Transverse colon (tissue), 4 donors: ENCODE measurements at places on chromosomes 3 and 15. TPM values are rescaled to one million over a fixed set of nuclear protein-coding genes. Genes with fewer than 3 reads are reported as not detected.

Gene HTR3C
- total RNA-seq, result not detected

Gene THBS1
- total RNA-seq, result 753 TPM

Gene RGMA
- 8.6 TPM for total RNA-seq

Gene HDC
- not detected for total RNA-seq

Gene TF
- 7.1 TPM for total RNA-seq

Gene ACP3
- 22.7 TPM for total RNA-seq

Gene SLC28A1
- total RNA-seq, result not detected

Gene CTXN2
- total RNA-seq, result not detected

Gene CELSR3
- total RNA-seq, result 15.0 TPM

Gene RETNLB
- 3.3 TPM for total RNA-seq

Gene SYNM
- total RNA-seq, result 98.4 TPM

- no peak overlapping the region for H3K4me3 ChIP-seq
- H3K4me1 ChIP-seq, result peaks cover 6% of the 10 kb centered on the region
- no peak overlapping the region for H3K27ac ChIP-seq
- no peaks in the 10 kb centered on the region for H3K36me3 ChIP-seq
- no peak for DNase-seq
Measured at GRCh38 chr3:31290046-31290445, 242.7 kb upstream of the STT3B start.

- no peaks in the 10 kb centered on the region for H3K4me1 ChIP-seq
- H3K27me3 ChIP-seq, result no peaks in the 10 kb centered on the region
- no peaks in the 10 kb centered on the region for H3K36me3 ChIP-seq
- H3K27ac ChIP-seq, result no peak overlapping the region
- H3K4me3 ChIP-seq, result no peak overlapping the region
Measured at GRCh38 chr15:57228395-57228794, 147.9 kb upstream of the CGNL1 start.

GRCh38 chr15:35912196-35912595 lies 366.2 kb upstream of the DPH6 start:
- H3K4me1 ChIP-seq, result no peaks in the 10 kb centered on the region
- no peaks in the 10 kb centered on the region for H3K27me3 ChIP-seq
- no peak overlapping the region for H3K4me3 ChIP-seq
- no peak overlapping the region for H3K27ac ChIP-seq
- DNase-seq, result no peak

- peaks cover 4% of the 10 kb centered on the region for H3K4me1 ChIP-seq
- H3K27ac ChIP-seq, result peak overlapping the region; percentile 14
- H3K36me3 ChIP-seq, result no peaks in the 10 kb centered on the region
- no peak for DNase-seq
- H3K27me3 ChIP-seq, result no peaks in the 10 kb centered on the region
Measured at GRCh38 chr3:30456264-30456663, 150.1 kb upstream of the TGFBR2 start.

- DNase-seq, result peak; percentile 37
- H3K36me3 ChIP-seq, result no peaks in the 10 kb centered on the region
- H3K27ac ChIP-seq, result peak overlapping the region; percentile 92
- peak overlapping the region; percentile 99 for H3K4me3 ChIP-seq
- H3K27me3 ChIP-seq, result no peaks in the 10 kb centered on the region
Measured at GRCh38 chr3:38136393-38136776, 542 bp downstream of the ACAA1 start.

DNA sequence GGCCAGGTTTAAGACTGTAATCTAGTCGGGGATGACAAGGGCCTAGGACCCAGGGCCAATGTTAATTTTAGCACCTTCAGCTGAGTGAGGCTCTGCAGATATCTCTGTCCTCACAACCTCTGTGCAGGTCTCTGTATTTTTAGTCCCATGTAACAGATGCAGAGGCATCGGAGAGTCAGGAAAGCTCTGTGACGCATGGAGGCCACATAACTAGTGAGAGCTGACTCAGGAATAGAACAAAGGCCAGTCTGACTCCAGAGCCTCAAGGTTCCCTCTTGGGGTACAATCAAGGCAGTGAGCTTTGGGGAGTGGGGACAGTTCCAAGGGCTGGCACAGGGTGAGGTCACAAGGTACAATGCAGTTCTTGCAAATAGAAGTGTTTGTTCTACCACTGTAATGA lies 31.0 kb downstream of the FSTL1 start:
- peak overlapping the region; percentile 84 for H3K27ac ChIP-seq
- H3K4me1 ChIP-seq, result peaks cover 37% of the 10 kb centered on the region
- no peak for DNase-seq
- no peak overlapping the region for H3K4me3 ChIP-seq
- no peaks in the 10 kb centered on the region for H3K36me3 ChIP-seq

DNA sequence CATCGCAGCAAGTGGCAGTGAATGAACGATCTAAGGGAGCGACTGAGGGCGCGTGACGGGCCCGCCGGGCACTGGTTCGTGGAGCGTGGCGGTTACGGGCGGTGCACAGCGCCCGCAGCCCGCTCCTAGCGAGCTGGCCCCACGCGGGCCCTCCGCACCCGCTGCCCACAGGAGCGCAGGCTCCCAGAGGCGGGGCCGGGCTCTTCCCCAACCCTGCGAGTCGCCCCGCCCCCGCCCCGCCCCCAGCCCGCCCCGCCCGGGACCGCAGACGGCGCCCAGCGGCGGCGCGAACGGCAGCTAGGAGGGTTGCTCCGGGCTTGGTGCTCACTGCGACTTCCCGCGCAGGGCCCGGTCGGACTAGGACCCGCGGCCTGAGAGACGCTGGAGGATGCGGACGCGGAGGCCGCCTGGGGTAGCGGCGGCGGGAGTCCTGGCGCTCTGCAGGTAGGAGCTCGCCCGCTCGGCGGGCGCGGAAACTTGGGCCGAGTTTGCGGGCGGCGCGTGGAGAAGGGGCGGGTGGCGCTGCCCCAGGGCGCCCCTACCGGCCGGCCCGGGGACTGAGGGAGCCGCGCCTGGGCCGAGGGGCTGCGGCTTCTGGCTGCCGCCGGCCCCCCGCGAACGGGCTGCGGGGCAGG lies at the start of gene C15orf39:
C15orf39 (plus strand) TSS at position 267 of the 635 bp plus-strand sequence. CDS start 4,167 bp downstream, outside the sequence.
- peaks cover 51% of the 10 kb centered on the region for H3K4me1 ChIP-seq
- H3K27ac ChIP-seq, result peak within 1 kb of the TSS; percentile 96
- peak within 1 kb of the TSS; percentile 87 for H3K4me3 ChIP-seq

- H3K36me3 ChIP-seq, result no peaks in the 10 kb centered on the region
- H3K27me3 ChIP-seq, result no peaks in the 10 kb centered on the region
- H3K27ac ChIP-seq, result no peak overlapping the region
- peaks cover 9% of the 10 kb centered on the region for H3K4me1 ChIP-seq
Measured at GRCh38 chr15:56165234-56165633, 78.4 kb downstream of the RFX7 start.

DNA sequence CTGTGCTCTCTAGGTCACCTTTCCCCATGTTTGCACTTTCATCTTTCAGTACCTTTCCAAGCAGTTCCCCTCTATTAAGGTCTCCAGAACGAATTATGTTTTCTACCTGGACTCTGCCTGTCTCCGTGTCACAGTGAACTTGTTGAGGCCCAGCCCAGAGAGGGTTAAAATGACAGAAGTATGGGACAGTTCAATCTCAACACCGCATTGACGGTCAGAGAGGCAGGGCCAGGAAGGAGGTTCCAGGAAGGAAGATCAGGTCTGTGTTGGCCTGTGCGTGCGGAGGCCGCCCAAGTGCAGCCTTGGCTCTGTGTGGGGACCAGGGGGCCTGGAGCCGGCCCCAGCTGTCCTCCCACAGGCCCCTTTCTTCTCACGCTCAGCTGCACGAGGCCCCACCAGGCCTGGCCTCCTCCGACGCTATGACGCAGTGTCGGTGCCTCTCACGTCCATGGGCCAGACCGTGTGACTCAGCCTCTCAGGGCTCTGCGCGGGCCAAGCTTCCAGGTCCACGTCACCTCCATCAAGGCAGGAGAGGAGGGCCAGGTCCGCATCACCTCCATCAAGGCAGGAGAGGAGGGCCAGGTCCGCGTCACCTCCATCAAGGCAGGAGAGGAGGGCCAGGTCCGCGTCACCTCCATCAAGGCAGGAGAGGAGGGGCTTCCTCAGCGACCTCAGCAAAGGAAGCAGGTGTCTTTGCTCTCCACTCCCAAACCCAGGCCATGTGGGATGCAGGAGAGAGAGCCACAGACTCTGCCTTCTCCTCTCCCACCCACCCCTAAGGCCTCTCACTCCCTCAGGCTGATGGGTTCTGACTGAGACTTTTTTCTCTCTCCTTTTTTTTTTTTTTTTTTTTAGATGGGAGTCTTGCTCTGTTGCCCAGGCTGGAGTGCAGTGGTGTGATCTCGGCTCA lies 83.1 kb downstream of the CPN2 start:
- no peaks in the 10 kb centered on the region for H3K36me3 ChIP-seq
- H3K27me3 ChIP-seq, result no peaks in the 10 kb centered on the region
- peak; percentile 29 for DNase-seq

DNA sequence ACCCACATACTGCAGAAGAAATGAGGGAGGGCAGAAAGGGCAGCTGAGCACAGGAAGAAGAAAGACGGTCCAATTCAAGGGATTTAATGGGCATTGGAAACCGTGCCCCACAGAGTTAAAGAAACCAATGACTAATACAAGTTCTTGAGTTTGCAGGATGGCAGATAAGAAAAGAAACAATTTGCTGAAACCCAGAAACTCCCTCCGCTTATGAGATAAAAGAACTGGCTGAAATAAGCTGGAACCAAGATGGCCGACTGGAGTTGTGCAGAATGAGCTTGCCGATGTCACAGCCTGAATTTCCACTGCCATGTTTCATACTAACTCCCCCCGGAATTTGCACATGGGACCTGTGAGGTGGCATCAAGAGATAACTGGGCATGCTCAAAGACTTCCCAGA lies 47.1 kb downstream of the SCAP start:
- no peak for DNase-seq
- no peak overlapping the region for H3K27ac ChIP-seq
- H3K4me3 ChIP-seq, result no peak overlapping the region

DNA sequence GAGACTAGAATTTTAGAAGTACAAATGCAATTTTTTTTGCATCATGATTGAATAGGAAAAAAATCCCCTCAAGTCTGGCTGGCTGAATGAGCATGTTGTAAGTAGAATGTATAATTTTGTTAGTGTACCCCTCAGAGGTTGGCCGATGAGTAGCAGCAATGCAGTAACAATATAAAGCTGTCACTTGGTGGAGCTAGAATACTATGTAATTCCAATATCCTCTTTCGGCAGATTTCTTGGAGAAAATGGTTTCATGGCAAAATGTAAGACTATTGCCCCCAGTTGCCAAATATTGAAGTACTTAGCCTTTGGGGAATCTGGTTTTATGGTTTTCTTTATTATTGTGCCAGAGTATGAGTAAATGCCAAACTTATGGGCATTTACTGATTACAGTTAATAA lies 39.8 kb upstream of the SGO1 start:
- H3K27ac ChIP-seq, result no peak overlapping the region
- no peaks in the 10 kb centered on the region for H3K36me3 ChIP-seq
- DNase-seq, result no peak
- no peaks in the 10 kb centered on the region for H3K4me1 ChIP-seq
- no peak overlapping the region for H3K4me3 ChIP-seq

DNA sequence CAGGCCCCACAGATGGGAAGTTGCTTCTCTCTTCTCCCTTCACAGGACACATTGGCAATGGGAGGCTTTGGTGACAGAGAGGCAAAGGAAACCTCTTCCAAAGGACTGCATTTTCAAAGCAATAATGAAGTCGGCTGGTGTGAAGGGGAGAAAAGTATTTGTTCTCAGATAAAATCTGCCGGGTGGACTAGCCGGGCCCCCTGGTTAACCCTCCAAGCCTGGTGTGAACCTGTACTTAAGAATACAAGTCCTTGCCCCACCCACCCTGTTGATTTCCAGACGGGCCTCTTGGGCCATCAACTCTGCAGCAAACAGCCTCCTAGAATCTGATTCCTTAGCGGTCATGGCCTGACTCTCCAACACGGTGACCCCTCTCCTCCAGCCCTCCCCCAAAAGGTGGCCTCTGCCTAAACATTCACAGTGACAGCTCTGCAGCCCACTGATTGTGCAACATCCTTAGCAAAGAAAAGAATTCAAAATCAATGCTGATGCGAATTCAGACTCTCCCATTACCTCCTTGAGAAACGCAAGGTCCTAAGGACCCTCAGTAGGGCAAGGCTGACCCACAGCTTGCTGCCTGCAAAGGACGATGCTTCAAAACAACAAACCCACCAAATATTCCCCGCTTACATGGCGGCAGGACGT lies 9.9 kb downstream of the TLE3 start:
- peaks cover 50% of the 10 kb centered on the region for H3K4me1 ChIP-seq
- no peak overlapping the region for H3K4me3 ChIP-seq
- no peaks in the 10 kb centered on the region for H3K36me3 ChIP-seq
- no peak for DNase-seq
- no peak overlapping the region for H3K27ac ChIP-seq
- H3K27me3 ChIP-seq, result no peaks in the 10 kb centered on the region

- no peaks in the 10 kb centered on the region for H3K4me1 ChIP-seq
- no peak overlapping the region for H3K27ac ChIP-seq
- no peak for DNase-seq
- H3K36me3 ChIP-seq, result no peaks in the 10 kb centered on the region
Measured at GRCh38 chr15:60160909-60161308, 156.8 kb downstream of the FOXB1 start.

GRCh38 chr3:134432236-134432635 lies 53.5 kb downstream of the ANAPC13 start:
- peaks cover 3% of the 10 kb centered on the region for H3K27me3 ChIP-seq
- no peak overlapping the region for H3K27ac ChIP-seq
- H3K36me3 ChIP-seq, result no peaks in the 10 kb centered on the region

GRCh38 chr15:27238209-27238608 lies 267.2 kb downstream of the GABRG3 start:
- no peaks in the 10 kb centered on the region for H3K4me1 ChIP-seq
- H3K27me3 ChIP-seq, result no peaks in the 10 kb centered on the region
- DNase-seq, result no peak
- H3K27ac ChIP-seq, result no peak overlapping the region

DNA sequence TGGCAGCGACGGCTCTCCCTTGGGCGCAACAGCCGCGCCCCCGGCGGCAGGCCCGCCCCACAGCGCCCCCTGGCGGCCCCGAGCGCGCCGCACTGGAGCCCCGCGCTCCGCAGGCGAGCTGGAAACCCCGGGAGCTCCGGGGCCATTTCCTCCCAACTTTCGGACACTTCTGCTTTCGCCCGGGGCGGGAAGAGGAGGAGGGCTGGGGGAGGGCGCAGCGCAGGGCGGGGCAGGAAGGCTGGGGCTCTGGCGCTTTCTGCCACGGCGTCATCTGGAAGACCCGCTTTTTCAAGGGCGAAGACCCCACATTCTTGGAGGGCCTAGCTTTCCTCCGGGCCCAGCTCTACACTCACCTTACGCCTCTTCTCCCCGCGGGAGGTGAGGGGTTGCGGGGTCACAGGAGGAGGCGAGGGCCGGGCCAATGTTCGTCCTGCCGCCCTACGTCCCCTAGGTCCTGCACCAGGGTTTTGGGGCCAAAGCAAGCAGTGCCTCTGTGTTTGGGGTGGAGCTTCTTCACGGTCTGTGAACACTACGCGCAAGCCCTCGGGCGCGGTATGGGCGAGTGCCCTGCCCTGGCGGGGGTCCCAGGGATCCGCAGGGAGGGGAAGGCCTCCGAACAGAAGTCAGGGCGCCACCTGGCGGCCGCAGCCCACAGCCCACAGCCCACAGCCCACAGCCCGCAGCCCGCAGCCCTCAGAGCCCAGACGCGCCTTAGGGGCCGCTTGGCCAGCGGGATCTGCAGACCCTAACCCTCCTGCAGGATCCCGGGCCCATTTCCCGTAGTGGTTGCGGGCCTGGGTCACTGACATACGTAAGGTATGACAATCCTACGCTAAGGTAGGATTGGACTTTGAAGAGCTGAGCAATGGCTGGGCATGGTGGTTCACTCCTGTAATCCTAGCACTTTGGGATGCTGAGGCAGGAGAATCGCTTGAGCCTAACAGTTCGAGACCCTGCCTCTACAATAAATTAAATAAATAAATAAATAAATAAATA lies 31.1 kb downstream of the FOXL2 start:
- peaks cover 23% of the 10 kb centered on the region for H3K4me1 ChIP-seq
- H3K36me3 ChIP-seq, result no peaks in the 10 kb centered on the region
- DNase-seq, result peak; percentile 93
- H3K27me3 ChIP-seq, result no peaks in the 10 kb centered on the region
- H3K27ac ChIP-seq, result peak overlapping the region; percentile 98
- peak overlapping the region; percentile 65 for H3K4me3 ChIP-seq
